Smooth muscle cell of bladder (primary cell): ENCODE measurements at places on chromosomes 11 and 22. TPM values are rescaled to one million over a fixed set of nuclear protein-coding genes. Genes with fewer than 3 reads are reported as not detected.

The B4GALNT4 gene
- 1.9 and 3.6 TPM in 2 replicates for total RNA-seq

The C11orf16 gene
- not detected in 2 replicates for total RNA-seq

The MOGAT2 gene
- total RNA-seq: not detected in 2 replicates

The OR51I1 gene
- total RNA-seq: 0.28 TPM in 1 of 2 replicates, not detected in the other

The HNRNPUL2 gene
- 7.3 and 9.7 TPM in 2 replicates for total RNA-seq

The PANX2 gene
- total RNA-seq: 0.85 and 1.0 TPM in 2 replicates

The SCN4B gene
- under 0.01 and 0.14 TPM in 2 replicates for total RNA-seq

The MPPED1 gene
- not detected in 2 replicates for total RNA-seq

The PGA3 gene
- total RNA-seq: 0.57 TPM in 1 of 2 replicates, not detected in the other

The FAM181B gene
- total RNA-seq: under 0.01 TPM in 1 of 2 replicates, not detected in the other

The TSSK2 gene
- total RNA-seq: not detected in 2 replicates

The SULT4A1 gene
- total RNA-seq: 0.09 and 0.14 TPM in 2 replicates

The KRTAP5-10 gene
- total RNA-seq: not detected in 2 replicates

The OR8G5 gene
- total RNA-seq: not detected in 2 replicates

The RGL4 gene
- total RNA-seq: not detected in 2 replicates

The VSIG2 gene
- total RNA-seq: 0.18 and 0.28 TPM in 2 replicates

The PATE4 gene
- total RNA-seq: not detected in 2 replicates

The APOL5 gene
- not detected in 2 replicates for total RNA-seq

The ZNRD2 gene
- total RNA-seq: 32.0 and 32.6 TPM in 2 replicates

The CDCA5 gene
- 0.85 and 1.2 TPM in 2 replicates for total RNA-seq

The HSPB2 gene
- 0.14 and 0.18 TPM in 2 replicates for total RNA-seq

The ROBO4 gene
- total RNA-seq: 0.14 and 0.46 TPM in 2 replicates

The LRRC32 gene
- total RNA-seq: 15.9 and 66.8 TPM in 2 replicates

The GNAZ gene
- 3.4 and 3.7 TPM in 2 replicates for total RNA-seq

The BACE1 gene
- total RNA-seq: 18.1 and 24.4 TPM in 2 replicates

The WBP2NL gene
- 0.28 and 0.46 TPM in 2 replicates for total RNA-seq

The SCGB1C1 gene
- total RNA-seq: not detected in 2 replicates

The OR56A1 gene
- total RNA-seq: not detected in 2 replicates

The NCAM1 gene
- total RNA-seq: 0.14 and 0.28 TPM in 2 replicates

The P2RY6 gene
- total RNA-seq: 0.14 and 0.18 TPM in 2 replicates

The OR52H1 gene
- 0.43 and 0.65 TPM in 2 replicates for total RNA-seq

The PDE3B gene
- 1.4 and 3.1 TPM in 2 replicates for total RNA-seq

The GDPD4 gene
- not detected in 2 replicates for total RNA-seq

The BACE1-AS gene
- 1.6 and 1.9 TPM in 2 replicates for total RNA-seq

The SLC17A6 gene
- not detected in 2 replicates for total RNA-seq

The IGLL1 gene
- not detected in 2 replicates for total RNA-seq

The LRRC55 gene
- not detected in 2 replicates for total RNA-seq

The IGSF9B gene
- total RNA-seq: 0.37 TPM in 1 of 2 replicates, not detected in the other

The CRYBA4 gene
- not detected in 2 replicates for total RNA-seq

The CAPN5 gene
- total RNA-seq: 9.5 and 11.1 TPM in 2 replicates

The TPH1 gene
- total RNA-seq: 0.09 and 0.14 TPM in 2 replicates

The POU2AF2 gene
- not detected in 2 replicates for total RNA-seq
